ENCODE measurements at places on chromosomes 5 and 9.

- no peak for DNase-seq
These were observed 2.6 kb downstream of the HDAC3 start for GRCh38 chr5:141633871-141634561.

- DNase-seq, result no peak
These were observed 11.5 kb downstream of the SMIM3 start for GRCh38 chr5:150789943-150790611.

DNA sequence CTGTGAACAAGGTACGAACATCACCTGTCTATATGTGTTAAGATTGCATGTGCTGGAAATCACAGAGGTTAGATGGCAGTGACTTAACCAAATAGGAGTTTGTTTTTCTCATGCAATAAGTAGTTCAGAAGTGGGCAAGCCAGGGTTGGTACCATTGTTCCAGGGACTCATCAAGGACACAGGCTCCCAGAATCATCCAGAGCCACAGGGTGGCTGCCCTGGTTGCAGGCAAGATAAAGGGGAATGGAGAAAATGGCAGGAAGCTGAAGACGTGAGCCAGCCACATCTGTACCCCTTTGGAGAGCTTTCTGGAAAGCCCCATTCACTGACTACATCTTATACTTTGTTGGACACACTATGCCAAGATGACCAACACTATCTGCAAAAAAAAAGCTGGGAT lies 126.0 kb upstream of the IL12B start:
- no peak for DNase-seq

GRCh38 chr5:91645347-91645746 lies 262.2 kb upstream of the ARRDC3 start:
- no peak for DNase-seq

DNA sequence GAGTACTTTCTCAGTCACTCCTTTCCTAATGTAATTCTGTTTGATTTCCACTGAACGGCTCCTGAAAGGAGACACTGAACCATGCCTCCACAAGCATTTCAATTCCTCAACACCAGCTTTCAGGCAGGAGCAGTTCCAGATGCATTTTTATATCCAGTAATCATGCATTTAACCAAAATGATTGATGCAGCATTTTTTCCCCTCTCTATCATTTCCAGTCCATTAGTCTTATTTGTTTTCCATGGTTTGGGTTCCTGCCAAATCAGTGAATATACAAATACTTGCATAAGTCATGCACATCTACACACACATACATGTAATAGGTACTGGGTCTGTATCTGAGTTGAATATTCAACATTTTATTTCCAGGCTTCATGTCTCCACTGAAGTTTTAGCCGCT lies 122.7 kb downstream of the GRIA1 start:
- peak; percentile 15 for DNase-seq

DNA sequence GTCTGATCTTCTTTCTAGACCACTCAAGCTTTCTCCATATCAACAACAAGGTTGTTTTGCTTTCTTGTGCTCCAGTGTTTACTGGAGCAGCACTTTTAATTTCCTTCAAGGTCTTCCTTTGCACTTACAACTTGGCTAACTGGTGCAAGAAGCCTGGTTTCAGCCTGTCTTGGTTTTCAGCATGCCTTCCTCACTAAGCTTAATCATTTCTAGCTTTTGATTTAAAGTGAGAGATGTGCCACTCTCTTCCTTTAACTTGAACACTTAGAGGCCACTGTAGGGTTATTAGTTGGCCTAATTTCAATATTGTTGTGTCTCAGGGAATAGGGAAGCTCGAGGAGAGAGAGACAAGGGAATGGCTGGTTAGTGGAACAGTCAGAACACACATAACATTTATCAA lies 13.4 kb downstream of the AK3 start:
- DNase-seq, result no peak

DNA sequence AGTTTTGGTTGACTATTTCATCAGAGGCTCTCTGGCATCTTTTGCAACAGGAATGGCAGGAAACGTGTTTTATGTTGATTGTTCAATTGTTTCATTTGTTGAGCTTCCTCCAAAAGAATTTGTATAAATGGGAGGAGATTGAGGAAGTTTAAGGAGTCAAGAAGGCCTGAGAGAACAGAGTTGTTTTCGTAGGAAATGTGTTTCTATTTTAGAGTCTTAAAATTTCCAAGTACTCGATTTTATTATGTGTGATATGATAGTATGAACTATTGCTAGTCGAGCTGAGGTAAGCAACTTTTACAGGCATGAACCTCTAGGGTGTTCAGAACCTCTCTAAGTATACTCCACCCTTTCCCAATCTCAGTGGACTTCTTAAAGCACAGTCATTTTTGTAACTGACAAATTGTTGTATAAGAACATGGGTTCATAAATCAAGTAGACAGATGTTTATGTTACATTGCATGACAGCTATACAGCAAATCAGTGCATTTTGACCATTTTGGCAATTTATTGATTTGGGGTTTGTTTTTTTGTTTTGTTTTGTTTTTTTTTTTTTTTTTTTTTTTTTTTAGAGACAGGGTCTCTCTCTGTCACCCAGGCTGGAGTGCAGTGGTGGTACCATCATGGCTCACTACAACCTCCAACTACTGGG lies 47.4 kb downstream of the POLK start:
- no peak for DNase-seq

DNA sequence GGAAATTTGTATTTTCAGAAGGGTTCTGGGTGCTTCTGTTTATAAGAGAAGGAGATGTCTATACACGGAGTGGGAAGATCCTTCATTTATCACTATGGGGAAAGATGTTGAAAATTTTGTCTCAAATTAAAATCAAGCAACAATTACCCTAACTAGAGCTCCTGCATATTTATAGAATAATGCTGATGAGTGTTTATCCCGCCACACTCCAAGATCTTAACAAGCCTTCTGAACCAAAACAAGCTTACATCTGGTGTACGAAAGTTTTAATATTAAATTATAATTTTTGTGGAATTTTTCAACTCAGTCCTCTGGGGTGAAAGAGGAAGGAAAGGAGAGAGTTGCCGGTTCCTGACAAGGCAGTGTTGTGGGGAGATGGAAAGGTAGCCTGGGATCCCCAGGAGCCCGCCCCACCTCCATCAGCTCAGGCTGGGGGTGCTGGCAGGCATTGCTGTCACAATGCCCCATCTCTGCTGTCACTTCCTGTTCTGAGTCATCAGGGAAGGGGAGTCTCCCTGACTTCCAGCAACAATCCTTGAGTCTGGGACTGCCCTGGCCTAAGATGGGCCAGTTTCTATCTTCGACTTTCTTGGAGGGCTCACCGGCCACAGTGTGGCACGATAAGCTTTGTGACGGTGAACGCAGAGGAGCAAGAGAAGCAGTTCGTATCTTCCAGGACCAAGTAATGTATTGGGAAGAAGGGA lies 64.5 kb downstream of the ERAP1 start:
- no peak for DNase-seq

DNA sequence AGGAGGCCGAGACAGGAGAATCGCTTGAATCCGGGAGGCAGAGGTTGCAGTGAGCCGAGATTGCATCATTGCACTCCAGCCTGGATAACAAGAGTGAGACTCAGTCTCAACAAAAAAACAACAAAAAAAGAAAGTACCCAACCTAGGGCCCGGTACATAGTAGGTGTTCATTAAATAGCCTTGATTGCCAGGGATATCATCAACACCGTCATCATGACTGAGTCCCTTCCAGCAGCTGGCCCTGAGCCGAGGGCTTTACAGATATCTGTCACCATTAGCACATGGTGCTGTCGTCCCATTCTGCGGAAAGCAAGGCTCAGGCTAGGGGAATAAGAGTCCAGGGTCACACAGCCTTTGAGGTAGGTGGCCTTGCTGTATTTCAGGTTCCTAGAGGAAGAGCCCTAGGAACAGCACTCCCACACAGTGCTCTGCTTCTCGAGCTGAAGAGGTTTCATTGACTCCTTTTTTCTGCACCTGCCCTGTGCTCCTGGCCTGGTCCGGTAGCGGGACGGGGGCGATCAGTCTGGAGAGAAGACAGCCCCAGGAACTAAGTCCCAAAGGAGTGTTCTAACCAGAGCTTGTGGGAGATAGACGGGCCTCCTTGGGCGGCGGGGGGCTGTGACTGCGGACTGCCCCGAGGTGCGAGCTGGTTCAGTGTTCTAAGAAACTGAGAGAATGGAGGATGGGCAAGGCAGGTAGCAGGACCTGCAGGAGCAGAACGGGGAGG lies 48.2 kb downstream of the CXXC5 start:
- DNase-seq, result no peak

- DNase-seq, result no peak
These were observed 29.2 kb upstream of the GLRA1 start for GRCh38 chr5:151953833-151954232.

GRCh38 chr9:33233626-33234342 lies 6.2 kb upstream of the SPINK4 start:
- DNase-seq, result peak; percentile 82

DNA sequence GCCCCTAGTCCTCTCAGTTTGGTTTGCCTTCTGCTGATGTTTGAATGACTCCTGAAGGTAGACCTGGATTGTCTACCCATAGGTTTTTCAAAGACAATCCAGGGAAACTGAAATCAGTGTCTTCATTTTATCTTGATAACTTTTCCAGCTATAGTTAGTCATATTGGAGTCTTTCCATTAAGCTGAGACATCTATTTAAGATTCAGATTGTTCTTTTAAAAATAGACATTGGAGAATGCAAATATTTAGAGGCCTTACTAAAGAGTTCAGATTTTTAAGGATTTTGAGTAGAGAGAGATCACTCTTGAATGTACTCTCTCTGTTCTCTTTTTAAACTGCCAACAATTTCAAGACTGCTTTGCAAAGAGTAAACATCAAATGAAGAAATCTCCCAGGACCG lies 69.1 kb downstream of the GDNF start:
- DNase-seq, result no peak

- DNase-seq, result no peak
These were observed 21.2 kb downstream of the ABLIM3 start for GRCh38 chr5:149162401-149163084.
